ENCODE measurements at places on chromosomes 4 and X.

- no peak for DNase-seq
Measured at GRCh38 chr4:39700554-39700953, 2.6 kb downstream of the UBE2K start.

GRCh38 chrX:153438532-153438931 lies 7.3 kb downstream of the TREX2 start:
- no peak for DNase-seq

- DNase-seq: no peak
Measured at GRCh38 chr4:100165809-100166208, 24.5 kb downstream of the DDIT4L start.

- DNase-seq: no peak
Measured at GRCh38 chr4:132513491-132513890, 635.6 kb upstream of the PCDH10 start.

DNA sequence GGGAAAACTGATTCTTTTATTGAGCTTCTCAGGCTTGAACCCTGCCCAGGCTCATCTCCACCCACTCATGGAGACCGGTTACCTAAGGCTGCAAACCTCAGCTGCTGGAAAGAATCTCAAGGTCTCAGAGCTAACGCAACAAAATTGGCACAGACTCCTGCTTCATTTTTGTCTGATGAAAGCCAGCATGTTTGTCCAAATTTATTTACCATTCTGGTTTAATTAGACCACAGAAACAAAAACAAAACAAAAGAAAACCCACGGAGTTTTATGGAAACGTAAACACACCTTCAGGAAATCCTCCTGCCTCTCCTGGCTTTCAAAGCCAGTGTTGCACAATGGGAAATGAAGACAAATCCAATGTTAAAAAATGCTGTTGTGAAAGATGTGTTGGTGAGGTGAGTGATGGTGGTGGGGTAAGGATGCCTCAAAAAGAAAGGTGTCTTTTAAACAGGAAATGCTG lies 56.4 kb upstream of the PDLIM3 start:
- DNase-seq: no peak

GRCh38 chrX:13169684-13170083 lies 125.3 kb upstream of the FAM9C start:
- no peak for DNase-seq

- no peak for DNase-seq
Measured at GRCh38 chr4:17366496-17366895, 145.4 kb downstream of the QDPR start.

GRCh38 chr4:8896071-8896470 lies 24.4 kb upstream of the HMX1 start:
- no peak for DNase-seq

GRCh38 chr4:20022471-20022870 lies 229.2 kb upstream of the SLIT2 start:
- DNase-seq: no peak

GRCh38 chr4:165994701-165995100 lies 121.7 kb downstream of the TLL1 start:
- no peak for DNase-seq

GRCh38 chrX:129761596-129761995 lies 18.2 kb upstream of the SASH3 start:
- DNase-seq: no peak

DNA sequence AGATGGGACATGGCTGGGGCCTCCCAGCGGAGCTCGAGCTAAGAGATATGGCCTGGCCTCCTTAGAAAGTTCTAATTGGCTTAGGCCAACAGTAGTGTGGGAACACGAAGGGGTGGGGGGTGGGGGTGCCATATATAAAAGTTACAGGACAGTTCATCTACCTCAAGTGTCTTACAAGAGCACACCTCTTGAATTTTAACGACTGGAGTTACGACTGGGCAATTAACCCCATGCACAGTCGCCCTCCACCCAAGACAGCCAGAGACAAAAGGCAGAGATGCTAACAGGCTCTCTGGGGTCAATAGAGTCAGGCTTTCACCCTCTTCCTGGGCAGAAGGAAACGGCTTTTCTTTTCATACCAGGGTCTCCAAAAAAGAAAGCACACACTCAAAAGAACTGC lies 302.2 kb downstream of the BCOR start:
- no peak for DNase-seq

- no peak for DNase-seq
Measured at GRCh38 chrX:129565046-129565650, 25.1 kb downstream of the OCRL start.

DNA sequence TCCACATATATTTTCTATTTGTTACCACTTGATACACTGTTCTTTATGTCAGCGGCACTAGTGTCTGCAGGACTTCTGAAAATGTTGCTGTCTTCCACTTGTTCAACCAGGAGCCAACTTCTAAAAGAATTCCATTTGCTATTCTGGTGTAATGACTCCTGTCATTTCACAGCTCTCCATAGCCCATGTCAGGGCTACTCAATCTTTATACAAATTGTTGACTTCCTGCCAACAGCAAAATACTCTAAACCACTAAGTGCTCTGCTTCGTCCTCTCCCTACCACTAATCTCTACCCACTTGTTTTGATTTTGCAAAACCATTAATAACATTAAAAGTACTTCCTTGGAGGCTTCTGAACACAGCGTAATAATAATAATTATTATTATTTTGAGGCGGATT lies 7.2 kb downstream of the CTSO start:
- no peak for DNase-seq

- DNase-seq: no peak
Measured at GRCh38 chrX:70554523-70554922, 109.9 kb downstream of the DLG3 start.

- DNase-seq: no peak
Measured at GRCh38 chr4:47120783-47121182, 89.4 kb downstream of the GABRB1 start.

DNA sequence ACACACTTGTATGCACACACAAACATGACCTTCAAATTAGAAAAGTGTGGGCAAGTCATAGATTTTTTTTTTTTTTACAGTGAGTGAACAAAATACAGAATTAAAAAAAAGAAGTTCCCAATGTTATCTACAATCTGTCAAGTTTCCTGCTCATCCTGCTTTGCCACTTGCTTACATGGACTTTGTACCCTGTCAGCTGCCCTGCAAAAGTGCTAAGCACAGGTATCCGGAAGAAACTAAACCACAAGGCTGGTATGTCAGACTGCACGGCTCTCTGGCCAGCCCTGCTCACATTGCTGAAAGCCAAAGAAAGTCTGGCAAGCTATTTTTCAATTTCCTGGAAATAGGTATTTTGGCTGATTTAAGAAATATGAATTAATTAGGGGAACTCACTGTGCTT lies 38.9 kb upstream of the BCLAF3 start:
- DNase-seq: no peak

DNA sequence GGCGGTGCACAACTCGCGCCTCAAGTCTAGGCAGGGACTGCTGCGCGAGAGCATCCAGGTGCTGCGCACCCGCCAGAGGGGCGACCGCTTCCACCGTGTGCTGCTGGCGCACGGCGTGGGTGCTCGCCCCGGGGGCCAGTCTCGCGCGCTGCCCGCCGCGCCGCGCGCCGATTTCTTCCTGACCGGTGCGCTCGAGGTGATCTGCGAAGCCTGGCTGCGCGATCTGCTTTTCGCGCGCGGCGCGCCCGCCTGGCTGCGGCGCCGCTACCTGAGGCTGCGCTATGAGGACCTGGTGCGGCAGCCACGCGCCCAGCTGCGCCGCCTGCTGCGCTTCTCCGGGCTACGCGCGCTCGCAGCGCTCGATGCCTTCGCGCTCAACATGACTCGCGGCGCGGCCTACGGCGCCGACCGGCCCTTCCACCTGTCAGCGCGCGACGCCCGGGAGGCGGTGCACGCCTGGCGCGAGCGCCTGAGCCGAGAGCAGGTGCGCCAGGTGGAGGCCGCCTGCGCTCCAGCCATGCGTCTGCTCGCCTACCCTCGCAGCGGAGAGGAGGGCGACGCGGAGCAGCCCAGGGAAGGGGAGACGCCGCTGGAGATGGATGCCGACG lies 1.3 kb downstream of the CHST7 start:
- peak; percentile 24 for DNase-seq

- DNase-seq: no peak
Measured at GRCh38 chrX:108199041-108199440, 107.5 kb downstream of the ATG4A start.

DNA sequence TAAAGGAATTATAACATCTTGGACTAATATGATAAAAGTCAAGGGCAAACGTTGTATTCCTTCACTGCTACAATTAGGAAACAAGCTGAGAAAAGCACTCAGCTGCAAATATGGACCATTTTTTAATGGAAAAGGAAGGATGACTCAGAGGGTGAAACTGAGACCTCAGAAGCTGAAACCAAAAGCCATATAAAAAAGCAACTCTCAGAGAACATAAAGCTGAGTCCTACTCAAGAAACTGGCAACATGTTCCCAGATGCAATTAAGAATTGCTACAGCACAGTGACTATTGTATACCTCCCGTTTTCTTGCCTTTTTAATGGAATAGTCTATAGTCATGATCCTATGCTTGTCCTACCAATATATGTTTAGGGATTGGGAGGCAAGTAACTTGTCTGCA lies 1106.4 kb upstream of the INTU start:
- DNase-seq: no peak

GRCh38 chr4:113607147-113607720 lies 154.3 kb downstream of the CAMK2D start:
- DNase-seq: no peak

DNA sequence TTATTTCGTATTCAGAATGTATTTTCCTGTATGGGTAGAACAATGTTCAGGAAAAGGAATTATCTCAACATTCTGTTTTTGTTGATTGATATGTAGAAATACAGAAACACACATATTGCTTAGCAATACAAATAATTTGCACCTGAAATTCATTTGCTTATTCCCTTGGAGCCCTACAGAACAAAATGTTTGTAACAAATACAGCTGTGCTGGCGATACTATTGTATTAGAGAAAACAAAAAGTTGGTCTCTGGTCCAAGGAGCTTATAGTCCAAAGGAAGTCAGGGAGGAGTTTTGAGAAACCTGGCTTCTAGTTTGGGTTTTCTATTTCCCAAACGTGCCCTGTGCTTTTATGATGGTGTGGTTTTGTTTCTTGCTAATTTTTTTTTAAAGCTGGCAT lies 37.8 kb upstream of the CAPN6 start:
- DNase-seq: no peak

DNA sequence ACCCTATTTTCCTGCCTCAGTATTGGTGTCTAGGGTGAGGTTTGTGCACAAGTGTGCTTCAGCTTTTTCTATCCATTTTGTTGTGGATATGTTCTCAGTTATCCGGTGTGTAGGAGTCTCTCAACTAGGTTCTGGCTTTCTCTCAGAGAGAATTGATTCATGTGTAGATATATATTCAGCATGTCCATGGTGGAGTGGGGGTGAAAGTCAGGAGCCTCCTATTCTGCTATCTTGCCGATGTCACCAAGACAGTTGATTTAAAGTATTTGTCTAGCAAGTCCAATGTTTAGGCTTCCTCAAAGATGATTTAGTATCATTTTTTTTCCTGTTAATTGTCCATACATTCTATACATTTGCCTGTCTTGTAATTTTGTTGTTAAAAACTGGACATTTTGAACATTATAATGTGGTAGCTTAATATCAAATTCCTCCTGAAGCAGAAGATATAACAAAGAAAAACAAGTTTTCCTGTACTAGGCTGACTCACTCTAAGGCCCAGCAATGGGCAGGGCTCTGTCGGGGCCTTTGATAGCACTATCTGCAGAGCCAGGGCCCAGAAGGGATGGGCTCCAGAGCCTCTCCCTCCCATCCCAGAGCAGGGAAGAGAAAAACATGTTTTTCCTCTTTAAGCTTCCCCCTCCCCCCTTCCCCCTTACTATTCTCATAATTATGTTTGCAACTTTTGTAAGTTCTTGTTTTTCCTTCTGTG lies 37.6 kb downstream of the GLUD2 start:
- no peak for DNase-seq

DNA sequence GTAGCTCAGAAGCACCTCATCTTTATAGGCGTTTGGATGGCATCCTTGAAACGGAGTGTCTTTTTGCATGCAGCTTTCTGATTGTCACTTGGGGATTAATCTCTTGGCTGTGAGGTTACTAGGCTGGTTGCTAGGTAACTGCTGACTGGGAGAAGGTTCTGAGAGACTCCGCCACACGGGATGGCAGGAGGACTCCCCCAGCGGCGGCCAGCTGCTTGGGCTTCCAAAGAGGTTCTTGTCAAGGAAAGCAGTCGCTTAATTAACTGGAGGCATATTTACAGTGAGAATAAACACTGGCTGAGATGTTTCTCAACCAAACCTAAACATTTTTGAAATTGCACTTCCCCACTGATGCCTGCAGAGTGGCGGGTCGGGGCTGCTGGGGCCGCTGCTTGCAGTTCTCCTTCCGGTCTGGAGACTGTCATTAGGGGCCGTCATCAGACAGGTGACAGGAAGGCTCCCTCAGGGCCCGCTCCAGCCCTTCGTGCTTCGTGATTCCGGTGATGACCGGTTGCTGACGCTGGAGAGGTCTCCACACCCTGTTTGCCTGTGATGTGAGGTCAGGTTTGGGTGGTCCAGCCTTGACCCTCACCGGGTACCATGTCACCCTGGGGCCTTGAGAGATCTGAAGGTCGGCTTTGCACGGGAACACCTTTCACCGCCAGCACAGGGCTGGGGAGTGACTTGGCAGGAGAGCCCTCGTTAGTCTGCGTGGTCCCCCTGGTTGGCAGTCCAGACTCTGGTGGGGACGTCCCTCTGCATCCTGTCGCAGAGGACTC lies 9.1 kb downstream of the NSG1 start:
- DNase-seq: no peak

GRCh38 chr4:69786547-69786946 lies 26.1 kb upstream of the SULT1B1 start:
- no peak for DNase-seq

DNA sequence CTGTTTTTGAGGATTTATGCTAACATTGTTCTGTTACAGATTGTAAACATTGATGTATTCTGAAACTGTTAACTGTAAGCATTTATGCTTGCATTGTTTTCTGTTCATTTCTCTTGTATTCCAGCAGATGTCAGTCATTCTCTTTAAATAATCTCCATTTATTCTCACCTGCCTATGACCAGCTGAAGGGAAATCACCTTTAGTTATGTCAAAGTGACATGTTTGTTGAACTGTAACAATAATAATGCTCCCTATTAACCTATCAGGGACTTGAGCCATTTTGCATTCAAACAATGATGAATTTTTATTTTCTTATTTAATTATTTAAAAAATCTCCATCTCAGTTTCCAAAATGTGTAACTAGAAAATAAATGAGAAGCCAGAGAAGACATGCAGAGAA lies 58.0 kb downstream of the SPCS3 start:
- no peak for DNase-seq

GRCh38 chrX:15976396-15976795 lies 121.8 kb upstream of the AP1S2 start:
- DNase-seq: no peak

DNA sequence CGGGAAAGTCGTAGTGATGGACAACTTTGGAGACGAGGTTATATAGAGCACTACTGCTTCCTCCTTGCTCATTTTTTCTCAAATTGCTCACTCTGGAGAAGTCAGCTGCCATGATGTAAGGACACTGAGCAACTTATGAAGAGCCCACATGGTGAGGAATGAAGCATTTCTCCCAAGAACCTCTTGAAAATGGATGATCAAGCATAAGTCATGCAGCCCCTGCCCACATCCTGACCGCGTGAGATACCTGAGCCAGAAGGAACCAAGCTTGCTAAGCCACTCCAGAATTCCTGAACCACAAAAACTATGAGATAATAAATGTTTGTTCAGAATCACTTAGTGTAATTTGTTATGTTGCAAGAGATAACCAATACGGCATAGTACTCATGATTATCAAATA lies 42.8 kb downstream of the PDE5A start:
- no peak for DNase-seq

Data from substantia nigra (tissue), 51 donors.